ENCODE measurements at places on chromosomes 11 and 22.

DNA sequence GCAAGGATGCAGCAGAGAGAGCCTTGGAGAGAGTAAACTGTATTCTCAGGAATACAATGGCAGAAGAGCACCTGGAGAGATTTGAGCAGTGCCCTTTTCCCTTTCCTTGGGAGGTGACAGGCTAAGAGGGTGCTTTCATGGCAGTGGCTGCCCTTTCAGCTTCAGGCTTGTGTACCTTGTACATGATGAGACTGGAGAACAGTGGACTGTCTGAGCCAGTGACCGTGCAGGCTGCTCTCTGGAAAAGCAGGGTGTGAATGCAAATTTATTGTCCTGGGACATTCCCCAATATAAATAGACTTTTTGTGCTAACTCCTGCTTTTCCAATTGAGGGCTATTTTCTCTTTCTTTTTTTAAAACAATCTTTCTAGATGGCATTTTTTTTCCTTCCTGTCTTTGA, 99.3 kb downstream of the TRIM44 start:
- no peak for DNase-seq

GRCh38 chr11:2869561-2870427, 15.8 kb downstream of the CDKN1C start:
- no peak for DNase-seq

DNA sequence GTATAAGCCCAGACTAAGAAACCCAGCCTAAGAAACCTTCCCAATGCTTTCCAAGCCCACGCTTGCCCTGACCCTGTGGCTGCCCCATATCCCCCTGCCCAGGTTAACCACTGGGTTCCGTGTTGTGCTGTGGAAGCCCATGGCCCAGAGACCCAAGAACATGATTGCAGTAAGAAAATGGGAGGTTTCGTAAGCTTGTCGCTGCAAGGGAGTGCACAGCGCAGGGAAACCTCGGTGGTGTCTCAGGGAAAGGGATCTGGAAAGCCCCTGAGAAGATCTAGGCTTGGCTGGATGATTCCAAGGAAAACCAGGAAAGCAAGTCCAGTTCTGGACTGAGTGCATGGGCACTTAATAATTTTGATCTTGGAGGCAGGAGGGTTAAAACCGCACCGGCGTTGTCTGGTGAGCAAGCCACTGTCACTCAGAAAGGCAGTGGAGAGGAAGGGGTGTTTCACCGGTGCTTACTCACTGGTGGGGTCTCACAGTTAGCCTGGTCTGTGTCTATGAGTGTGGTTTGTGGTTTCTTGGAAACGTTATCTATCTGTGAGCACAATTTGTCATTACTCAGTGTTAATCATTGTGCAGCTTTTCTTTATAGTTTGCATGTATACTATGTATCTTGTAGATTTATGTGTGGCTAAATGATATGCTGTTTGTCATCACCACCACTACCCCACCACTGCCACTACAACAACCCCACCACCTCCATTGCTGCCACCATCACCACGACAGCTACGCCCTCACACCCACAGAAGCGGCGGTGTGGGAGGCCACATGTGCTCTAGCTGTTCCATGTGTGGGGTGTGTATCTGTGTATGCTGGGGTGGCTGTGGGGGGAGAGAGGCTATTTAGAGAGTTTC, 53.3 kb upstream of the PRDM11 start:
- peak; percentile 92 for DNase-seq

GRCh38 chr22:25482868-25483639, 81.4 kb upstream of the GRK3 start:
- no peak for DNase-seq

DNA sequence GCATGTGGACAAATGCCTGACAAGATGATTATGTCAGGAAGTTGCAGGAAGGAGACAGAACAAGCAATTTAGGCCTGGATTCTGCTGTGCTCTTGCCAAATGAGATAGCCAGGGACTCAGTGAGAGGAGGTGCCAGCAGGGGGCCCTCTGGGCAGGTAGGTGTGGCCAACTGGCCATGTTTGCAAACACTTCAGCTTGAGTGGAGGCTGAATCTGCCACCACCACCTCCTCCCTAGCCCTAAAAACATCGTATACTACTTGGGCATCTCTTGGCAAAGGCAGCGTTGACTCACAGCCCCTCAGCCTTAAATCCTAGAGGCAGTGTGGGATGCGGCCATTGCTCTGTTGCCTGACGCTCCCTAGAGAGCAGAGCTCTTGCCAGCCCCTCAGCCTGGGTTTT, 95.1 kb upstream of the PLET1 start:
- peak; percentile 86 for DNase-seq

DNA sequence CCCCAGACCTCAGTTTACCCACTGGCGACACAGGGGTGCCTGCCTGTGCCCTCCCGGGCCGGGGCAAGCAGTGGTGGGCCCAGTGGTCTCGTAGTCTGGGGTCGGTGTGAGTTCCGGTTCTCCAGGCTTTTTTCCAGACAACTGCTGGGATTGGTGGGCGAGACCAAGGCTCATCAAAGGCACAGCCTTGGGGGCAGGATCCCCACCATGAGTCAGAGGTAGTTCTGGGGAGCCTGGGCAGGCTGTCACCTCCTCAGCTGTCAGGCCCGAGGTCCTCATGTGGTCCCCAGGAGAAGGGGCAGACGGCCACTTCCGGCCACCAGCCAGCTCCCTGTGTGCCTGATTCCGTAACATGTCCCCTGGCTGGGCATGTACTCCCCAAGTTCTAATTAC, 827 bp upstream of the MUC2 start:
- DNase-seq: peak; percentile 47

GRCh38 chr11:73194034-73194507, 24.0 kb upstream of the P2RY2 start:
- DNase-seq: no peak

GRCh38 chr11:131965504-131965903, 595.1 kb downstream of the NTM start:
- no peak for DNase-seq

GRCh38 chr11:34750692-34751405, 130.0 kb downstream of the EHF start:
- no peak for DNase-seq

- DNase-seq: peak; percentile 77
Measured at GRCh38 chr11:134037046-134037908, 31.6 kb upstream of the JAM3 start.

DNA sequence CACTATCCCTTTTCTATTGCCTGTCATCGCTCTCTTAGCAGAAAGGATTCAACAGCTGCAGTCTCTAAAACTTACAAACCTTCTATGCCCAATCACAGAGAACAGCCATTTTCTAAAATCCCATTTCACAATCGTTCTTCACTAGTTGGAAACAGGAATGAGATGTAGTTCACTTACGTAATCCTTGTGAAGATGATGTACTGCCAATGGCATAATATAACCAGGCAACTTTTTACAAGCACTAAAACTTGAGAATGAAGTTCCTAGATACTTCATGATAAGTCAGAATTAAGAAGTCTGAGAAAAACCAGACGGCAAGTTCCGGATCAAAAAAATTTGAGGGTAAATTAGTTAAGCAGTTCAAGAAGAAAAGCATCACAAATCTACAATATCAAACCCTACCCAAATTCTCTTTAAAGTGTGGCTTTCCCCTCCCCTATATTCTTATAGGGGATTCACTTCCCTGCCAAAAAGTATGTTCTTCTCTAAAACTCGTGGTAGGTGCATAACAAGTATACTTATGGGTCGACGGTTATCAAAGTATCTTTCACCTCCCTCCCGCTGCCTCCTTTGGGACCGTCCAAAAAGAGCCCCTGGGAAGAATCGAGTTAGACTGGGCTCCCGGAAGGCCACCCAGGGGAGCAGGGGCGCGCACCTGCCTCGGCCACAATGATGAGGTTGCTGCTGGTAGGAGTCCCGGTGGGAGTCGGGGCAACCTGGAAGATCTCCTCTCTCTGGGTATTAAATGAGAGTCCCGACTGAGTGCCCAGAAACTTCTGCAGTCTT, 666 bp downstream of the MSANTD4 start:
- DNase-seq: peak; percentile 19

DNA sequence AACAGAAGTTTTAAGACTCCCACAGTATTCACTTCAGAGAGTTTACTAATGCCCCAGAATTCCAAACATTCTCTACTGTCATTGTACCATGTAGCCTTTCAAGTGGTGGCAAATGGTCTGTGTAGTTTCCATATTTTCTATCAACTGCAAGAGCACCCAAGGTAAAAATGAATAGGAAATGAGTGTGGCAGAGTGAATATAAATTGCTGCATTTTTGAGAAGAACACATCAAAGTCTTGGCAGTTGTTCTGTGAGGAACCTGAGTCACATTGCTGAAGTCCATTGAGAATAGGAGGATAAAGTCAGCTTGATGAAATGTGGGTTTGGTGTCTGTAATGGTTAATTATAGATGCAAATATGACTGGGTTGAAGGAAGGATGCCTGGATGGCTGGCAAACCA, 193.6 kb downstream of the AASDHPPT start:
- DNase-seq: peak; percentile 12

GRCh38 chr11:46564459-46564858, 29.4 kb downstream of the AMBRA1 start:
- DNase-seq: peak; percentile 44

DNA sequence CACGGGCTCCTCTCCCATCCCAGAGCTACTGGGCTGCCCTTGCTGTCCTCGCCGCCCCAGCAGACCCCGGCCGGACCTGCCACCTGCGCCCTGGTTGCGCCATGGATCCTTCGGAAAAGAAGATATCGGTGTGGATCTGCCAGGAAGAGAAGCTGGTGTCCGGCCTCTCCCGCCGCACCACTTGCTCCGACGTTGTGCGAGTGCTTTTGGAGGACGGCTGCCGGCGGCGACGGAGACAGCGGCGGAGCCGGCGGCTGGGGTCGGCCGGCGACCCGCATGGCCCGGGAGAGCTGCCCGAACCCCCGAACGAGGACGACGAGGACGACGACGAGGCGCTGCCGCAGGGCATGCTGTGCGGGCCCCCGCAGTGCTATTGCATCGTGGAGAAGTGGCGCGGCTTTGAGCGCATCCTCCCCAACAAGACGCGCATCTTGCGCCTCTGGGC, 382 bp downstream of the RASSF10 start:
- no peak for DNase-seq

DNA sequence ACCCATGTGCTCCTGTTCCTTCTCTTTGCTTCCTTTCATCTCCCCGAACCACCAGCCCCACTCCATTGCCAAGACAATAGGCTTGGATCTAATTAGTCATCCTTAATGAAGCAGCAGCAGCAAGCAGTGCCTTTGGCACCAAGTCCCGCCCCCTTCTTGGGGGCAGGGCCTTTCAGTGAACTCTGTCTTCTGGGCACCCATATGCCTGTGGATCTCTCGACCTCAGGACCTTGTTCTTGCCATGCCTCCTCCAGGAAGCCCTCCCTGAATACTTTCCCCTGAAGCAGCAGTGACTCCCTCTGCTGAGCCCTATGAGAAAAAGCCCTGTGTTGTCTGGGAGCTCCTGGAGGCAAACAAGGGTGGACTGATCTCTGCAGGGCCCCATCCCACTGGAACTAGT, 32.1 kb downstream of the ARHGEF17 start:
- peak; percentile 57 for DNase-seq

DNA sequence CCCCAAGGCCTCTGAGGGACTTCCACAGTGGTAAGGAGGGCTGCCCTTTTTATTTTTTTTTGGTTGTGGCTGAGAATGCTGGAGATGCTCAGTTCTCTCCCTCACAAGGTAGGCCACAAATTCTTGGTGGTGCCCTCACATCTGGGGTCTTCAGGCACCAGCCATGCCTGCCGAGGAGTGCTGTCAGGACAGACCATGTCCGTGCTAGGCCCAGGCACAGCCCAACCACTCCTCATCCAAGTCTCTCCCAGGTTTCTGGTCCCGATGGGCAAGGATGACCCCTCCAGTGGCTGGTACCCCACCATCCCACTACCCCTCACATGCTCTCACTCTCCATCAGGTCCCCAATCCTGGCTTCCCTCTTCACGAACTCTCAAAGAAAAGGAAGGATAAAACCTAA, 4.2 kb downstream of the THY1 start:
- DNase-seq: no peak

DNA sequence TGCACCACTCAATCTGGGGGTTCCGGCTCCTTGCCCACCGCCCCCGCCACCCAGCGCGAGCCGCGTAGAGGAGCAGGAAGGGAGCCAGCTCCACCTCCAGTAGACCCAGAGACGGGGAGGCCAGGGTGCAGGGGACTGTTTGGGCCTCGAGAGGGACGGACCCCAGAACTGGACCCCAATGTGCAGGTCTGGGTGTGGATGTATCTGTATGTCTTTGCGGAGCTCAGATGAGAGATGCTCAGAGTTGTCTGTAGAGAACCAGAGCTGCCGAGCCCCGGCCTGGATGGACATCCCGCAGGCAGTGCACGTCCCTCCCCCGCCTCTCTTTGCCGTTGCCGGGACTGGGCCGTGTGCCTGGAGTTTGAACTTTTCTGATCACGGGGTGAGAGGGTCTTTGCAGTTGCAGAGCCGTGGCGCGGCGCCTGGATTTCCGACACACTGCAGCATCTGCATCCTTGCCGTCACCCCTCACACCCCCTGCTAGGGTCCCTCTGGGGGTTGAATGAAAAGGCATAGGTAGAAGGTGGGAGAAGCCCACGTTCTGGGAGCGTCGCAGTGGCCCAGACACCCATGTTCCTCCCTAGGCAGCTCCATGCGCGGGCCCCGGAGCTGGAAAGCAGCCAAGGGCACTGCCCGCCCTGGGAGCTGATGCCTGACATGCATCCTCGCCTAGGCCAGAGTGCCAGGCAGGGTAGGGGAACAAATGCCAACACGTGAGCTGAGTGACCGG, 105.2 kb downstream of the KCNQ1 start:
- no peak for DNase-seq

GRCh38 chr11:63866211-63866610, 27.3 kb downstream of the MARK2 start:
- peak; percentile 57 for DNase-seq

GRCh38 chr11:69949327-69949726, 128.8 kb upstream of the ANO1 start:
- DNase-seq: peak; percentile 98

DNA sequence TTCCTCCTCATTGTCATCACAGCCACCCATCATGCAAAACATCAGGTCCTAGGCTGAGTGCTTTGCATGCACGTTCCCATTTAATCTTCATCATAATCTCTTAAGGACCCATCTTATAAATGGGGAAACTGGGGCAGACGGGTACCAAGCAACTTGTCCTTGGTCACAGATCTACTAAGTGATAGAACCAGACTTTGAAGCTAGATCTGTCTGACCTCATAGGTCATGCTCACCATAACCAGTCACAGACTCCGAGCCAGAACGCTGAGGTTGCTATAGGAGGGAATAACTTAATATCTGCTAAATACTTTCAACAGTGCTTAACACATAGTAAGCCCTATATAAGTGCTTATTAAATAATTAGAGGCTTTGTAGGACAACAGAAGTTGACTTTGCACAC, 37.7 kb downstream of the POU2AF3 start:
- no peak for DNase-seq

GRCh38 chr11:2342981-2343380, 34.1 kb upstream of the CD81 start:
- DNase-seq: no peak

- peak; percentile 80 for DNase-seq
Measured at GRCh38 chr22:29780748-29781676, 13.8 kb downstream of the UQCR10 start.

GRCh38 chr11:30889143-30889794, 303.1 kb upstream of the MPPED2 start:
- DNase-seq: no peak

GRCh38 chr11:27726981-27727380, 26.7 kb upstream of the BDNF start:
- DNase-seq: no peak

GRCh38 chr11:117181586-117182550, 3.3 kb downstream of the SIDT2 start:
- no peak for DNase-seq

- peak; percentile 95 for DNase-seq
Measured at GRCh38 chr11:58905721-58906547, 33.4 kb upstream of the GLYATL1 start.

- no peak for DNase-seq
Measured at GRCh38 chr11:75068559-75068958, 28.1 kb downstream of the OR2AT4 start.
